ENCODE measurements at places on chromosomes 11 and 22.

DNA sequence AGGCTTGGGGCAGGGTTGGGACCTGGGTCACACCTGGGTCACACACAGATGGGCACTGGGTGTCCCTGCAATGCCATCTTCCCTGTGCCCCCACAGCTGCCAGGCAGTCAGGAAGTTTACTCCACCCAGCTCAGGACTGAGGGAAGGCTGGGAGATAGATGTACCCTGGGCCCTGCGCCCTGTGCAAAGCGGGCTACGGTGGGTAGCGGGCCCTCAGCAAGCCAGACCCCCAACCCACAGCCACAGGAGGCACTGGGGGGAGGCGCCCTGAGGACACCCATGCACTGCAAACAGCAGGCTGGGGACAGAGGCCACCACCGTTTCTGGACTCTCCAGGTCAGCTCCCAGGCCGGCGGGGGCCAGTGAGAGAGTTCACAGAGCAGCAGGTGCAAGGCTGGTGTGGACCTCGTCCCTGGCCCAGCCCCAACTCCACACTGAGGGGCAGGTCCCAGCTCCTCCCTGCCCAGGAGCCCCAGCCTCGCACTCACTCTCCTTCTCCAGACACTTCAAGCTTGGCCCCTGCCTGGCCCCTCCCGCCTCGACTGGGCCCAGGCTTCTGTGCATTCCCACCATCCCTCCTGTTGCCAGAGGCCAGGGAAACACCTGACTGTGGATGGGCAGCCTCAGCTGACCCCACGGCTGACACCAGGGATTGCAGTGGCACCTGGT is 4.9 kb downstream of the DUSP8 start:
- no peak for DNase-seq

DNA sequence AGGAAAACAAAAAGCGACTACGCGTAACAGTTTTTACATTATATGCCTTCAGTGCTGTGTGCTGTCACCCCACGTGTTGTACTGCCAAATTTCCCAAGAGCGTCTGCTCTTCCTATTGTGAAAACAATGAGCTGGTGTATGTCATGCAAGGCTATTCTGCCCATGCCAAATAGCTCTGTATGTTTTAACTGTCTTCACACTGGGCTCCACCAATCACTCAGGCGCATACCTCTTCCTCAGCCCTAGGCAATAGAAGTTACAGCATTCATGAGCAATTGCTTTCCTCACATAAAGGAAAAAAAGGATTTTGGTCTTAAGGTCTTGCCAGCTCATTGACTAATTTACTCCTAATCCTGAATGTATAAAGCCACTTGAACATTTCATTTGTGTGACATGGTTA is 606.8 kb downstream of the NTM start:
- no peak for DNase-seq

GRCh38 chr11:74417379-74417804 is 19.2 kb upstream of the PGM2L1 start:
- DNase-seq, result no peak

DNA sequence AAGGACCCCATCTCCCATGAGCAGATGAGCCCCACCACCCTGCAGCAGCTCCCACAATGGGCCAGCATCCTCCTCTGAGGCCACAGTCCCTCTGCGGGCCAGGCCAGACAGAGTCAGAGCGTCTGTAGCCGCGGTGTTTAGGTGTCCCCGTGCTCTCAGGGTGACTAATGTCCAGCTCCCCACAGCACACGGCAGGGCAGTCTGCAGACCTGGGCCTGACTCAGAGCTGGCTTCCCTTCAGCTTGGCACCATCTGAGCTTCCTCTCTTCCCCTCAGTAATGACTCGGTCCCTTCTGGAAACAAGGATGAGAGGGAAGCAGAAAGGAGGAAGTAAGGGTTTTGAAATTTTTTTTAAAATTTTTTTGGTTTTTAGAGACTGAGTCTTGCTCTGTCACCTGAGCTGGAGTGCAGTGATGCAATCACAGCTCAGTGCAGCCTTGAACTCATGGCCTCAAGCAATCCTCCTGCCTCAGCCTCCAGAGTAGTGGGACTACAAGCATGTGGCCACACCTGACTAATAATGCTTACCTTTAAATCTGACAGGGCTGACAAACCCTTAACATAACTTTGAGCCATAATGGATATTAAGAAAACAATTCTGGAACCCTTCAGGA is 28.5 kb downstream of the LRRC74B start:
- DNase-seq, result no peak

- DNase-seq, result peak; percentile 72
Observed at GRCh38 chr11:118572061-118572980, at the start of gene ARCN1. Gene ARCN1, plus strand, starts transcription at chr11:118572409. Its CDS starts 139 bp downstream, at chr11:118572548.

DNA sequence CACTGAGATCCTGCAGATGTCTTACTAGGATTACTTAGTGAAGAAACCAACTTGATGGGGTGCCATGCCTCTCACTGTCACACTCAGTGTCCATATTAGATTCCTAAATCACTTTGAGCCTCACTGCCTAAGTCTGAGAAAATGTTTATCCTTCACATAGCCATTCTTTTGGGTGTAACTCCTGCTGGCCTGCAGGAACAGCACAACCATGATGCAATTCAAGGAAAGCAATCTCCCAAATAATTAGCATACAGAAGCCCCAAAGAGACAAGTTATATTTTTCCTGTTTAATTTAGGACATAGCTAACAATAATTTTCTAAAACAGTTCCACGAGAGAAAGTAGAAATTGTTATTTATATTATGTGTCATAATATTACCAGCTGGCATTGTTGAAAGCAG is 655.5 kb downstream of the KCNA4 start:
- no peak for DNase-seq

GRCh38 chr22:42585096-42585495 is 29.6 kb downstream of the POLDIP3 start:
- DNase-seq, result no peak

GRCh38 chr22:36405671-36406538 is 18.1 kb upstream of the MYH9 start:
- peak; percentile 39 for DNase-seq

DNA sequence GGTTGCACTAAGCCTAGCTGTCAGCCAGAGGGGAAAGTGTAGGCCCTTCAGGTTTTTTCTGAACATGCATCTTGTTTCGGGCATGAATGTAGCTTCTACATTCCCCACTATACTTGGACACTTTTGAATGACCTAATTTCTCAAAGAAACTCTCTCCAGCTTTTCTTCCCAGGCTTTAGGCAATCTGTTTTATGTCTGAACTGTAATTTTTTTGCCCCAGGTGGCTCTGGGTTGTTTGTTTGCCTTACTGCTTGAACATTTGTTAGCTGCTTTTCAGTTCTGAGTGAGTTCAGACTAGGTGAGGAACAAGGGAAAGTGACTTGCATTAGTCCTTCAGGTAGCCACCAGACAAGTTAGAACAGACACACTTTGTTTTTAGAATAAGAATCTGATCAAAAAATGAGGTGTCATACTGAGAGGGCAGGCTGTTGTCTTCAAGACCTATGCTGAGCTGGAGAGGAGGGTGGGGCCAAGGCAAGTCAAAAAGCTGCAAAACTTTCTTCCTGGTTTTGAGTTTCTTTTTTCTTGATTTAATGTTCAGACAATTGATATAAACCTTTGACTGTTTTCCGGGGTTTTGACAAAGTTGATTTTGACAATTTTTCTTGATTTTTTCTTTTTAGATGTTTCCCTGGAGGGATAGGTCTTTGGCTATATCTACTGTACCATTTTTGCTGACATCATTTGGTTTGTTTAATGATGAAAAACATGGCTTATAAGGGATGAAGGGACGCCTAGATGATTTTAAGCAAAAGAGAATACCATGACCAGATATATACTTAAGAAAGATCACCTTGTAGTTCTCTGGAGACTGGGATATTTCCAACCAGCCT is 182.8 kb downstream of the WNT11 start:
- no peak for DNase-seq
